T-cell (primary cell): ENCODE measurements at places on chromosomes 3 and 15. TPM values are rescaled to one million over a fixed set of nuclear protein-coding genes. Genes with fewer than 3 reads are reported as not detected.

- H3K4me1 ChIP-seq, result no peaks in the 10 kb centered on the region
- no peaks in the 10 kb centered on the region for H3K27me3 ChIP-seq
- no peak overlapping the region for H3K4me3 ChIP-seq
Observed at GRCh38 chr3:157261000-157261399, 101.1 kb upstream of the CCNL1 start.

DNA sequence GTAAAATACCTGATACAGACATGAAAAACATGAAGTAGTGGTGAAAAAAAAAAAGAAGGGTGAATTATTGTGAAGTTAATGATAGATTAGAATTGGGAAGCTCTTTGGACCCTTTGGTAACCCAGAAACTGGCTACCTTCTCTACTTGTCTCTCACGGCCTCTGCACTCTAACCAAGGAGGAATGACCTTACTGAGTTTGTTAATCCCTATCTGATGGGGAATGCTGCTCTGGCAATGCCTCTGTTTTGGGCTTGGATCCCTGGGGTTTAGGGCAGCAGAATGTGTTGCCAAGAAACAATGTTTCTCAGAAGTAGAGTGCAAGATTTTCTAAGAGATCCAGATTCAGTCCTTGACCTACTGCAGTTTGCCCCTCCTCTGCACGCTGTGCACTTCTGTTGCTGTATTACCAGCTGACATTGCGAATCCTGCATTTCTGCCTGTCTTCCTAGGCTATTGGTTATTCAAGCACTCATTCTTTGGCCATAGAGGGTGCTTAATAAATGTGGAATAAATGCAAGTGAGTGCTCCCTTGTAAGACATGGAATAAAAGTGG, 49.2 kb upstream of the MAP3K13 start:
- H3K27me3 ChIP-seq, result peaks cover 12% of the 10 kb centered on the region
- no peaks in the 10 kb centered on the region for H3K36me3 ChIP-seq
- DNase-seq, result no peak
- H3K4me3 ChIP-seq, result no peak overlapping the region
- no peak overlapping the region for H3K27ac ChIP-seq

Gene PRICKLE2
- total RNA-seq, result 0.13 TPM

DNA sequence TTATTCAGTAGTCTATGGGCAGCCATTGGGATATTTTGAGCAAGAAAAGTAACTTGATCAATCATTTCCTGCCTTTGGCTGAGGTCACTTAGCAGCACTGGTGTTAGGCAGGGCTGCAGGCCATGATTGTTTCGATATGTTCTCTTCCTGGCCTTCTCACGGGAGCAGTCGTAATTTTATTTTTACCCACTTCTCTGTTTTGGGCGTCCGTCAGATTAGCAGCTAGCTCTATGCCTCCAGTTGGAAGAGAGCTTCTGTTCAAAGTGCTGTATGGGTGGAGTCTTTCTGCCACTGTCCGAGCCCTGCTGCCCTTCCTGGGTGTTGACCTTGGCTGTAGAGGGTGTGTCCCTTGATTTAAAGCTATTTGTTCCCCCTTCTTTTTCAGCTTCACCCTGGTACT, 123.4 kb upstream of the ROPN1 start:
- no peaks in the 10 kb centered on the region for H3K36me3 ChIP-seq
- H3K27ac ChIP-seq, result no peak overlapping the region
- H3K27me3 ChIP-seq, result no peaks in the 10 kb centered on the region

Gene MON1A
- total RNA-seq, result 6.3 TPM
